ENCODE measurements at places on chromosomes 12 and 14.

DNA sequence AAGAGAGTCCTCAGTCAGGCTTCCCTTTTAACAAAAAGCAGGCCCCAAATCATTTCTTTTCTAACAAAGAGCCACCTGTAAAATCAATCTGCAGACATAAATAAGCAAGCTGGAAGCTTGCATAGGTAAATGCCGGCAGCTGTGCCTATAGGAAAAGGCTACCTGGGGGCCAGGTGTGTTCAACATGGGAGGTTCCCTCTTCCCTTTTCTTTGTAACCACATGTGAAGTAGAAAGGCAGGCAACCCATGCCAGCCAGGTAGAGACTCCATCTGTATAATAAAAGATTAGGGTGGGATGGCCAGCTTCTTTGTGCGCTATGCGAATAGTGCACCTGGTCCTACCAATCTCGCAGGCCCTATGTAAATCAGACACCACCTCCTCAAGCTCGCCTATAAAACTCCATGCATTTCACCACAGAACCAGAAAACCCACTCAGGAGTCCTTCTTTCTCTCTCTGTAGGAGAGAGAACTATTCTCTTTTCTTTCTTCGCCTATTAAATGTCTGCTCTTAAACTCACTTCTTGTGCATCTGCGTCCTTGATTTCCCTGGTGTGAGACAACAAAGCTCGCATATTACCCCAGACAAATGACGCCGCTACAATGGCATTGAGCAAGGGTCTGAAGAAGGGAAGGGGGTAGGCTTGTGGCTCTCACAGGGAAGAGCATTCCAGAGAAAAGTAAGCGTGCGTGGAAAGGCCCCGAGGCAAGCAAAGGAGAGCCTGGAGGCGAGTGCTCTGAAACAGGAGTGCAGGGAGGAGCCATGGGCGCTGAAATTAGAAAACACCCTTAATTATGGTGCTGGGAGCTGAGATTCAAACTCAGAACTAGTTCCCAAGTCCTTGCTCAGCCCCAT is 67.2 kb downstream of the TTC9 start:
- DNase-seq, result no peak

GRCh38 chr12:80412343-80412953 is 31.6 kb upstream of the PTPRQ start:
- peak; percentile 38 for DNase-seq

GRCh38 chr12:70355972-70356371 is 10.1 kb upstream of the KCNMB4 start:
- DNase-seq, result no peak

- no peak for DNase-seq
Observed at GRCh38 chr12:22994316-22994675, 369.3 kb downstream of the ETNK1 start.

DNA sequence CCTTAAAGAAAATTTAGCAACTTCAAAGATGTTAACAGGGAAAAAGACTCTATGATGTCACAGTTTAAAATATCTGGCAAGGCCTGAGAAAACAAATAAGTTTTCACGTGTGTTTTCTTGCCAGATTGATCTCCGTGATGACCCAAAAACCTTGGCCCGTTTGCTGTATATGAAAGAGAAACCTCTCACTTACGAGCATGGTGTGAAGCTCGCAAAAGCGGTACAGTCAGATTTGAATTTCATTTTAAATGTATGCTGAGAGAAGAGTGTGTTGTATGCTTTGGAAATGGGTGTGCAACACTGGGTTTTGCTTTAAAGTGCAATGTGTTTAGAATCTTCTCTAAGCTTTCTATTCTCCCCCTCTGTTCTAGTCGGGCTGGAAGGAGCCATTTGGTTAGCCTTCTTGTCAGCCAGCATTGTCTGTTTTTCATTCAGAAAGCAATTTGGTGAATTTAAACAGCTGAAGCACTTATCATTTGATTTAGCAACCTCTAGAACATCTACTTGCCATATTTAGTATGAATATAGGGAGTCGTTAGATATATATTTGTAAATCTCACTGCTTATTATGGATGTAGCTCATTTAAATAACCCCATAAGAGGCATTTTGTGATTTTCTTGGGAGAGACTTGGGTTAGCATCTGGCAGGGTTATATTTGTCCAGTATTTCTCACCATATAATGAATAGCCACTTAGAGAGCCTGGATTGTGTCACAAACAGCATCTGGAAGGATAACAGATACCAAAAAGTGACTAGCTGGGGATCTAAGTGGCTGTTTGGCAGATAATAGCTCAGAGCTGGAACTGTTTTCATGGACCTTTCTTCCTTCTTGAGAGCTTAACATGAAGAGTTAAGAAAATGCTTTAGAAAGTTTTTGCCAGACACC is 35.5 kb downstream of the GPHB5 start:
- no peak for DNase-seq

GRCh38 chr14:32081901-32082300 is 4.8 kb downstream of the ARHGAP5 start:
- no peak for DNase-seq

GRCh38 chr12:104064031-104064841 is at the start of gene HCFC2:
TSS of gene HCFC2 (plus strand) at chr12:104064531. CDS start at chr12:104064561, 30 bp downstream.
- peak; percentile 65 for DNase-seq

- peak; percentile 49 for DNase-seq
Observed at GRCh38 chr12:106302401-106303201, at the start of gene TCP11L2. TSS of gene TCP11L2 (plus strand) at chr12:106302733. CDS start at chr12:106311076, 8,343 bp downstream.

DNA sequence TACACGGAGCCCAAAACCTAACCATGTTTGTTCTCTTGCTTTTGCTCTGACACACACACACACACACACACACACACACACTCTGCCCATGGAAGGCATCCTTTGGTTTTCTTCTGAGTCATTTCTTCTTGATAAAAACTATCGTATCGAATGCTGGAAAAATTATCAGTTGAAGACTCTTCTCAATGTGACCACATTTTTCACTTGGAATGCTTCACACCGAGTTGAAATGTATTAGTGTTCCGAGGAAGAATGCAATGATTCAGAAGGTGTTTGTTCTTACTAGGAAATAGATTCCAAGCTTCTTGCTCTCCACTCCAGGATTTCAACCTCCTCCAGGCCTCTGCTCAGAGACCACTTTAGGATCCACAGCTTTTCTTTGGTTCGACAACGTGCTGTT is 226.3 kb downstream of the MON2 start:
- DNase-seq, result peak; percentile 76

DNA sequence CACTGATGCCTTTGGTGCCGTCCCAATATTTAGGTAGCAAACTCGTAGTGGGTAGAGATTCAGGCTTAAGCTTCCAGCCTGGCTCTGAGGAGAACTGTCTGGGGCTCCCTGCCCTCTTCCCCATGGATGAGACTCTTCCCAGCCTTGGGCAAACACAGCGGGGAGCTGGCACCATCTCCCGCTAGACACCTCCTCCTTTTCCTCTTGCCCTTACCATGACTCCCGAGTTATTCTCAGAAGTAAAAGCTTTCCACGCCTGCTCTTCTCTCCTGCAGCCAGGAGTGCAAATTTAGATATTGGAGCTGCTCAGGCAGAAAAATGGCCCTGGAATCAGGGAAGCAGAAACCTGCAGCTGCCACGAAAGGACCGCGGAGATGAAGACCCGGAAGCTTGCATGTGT is 45.6 kb upstream of the RBM19 start:
- no peak for DNase-seq

- no peak for DNase-seq
Observed at GRCh38 chr12:51076236-51076930, 7.0 kb downstream of the CSRNP2 start.

DNA sequence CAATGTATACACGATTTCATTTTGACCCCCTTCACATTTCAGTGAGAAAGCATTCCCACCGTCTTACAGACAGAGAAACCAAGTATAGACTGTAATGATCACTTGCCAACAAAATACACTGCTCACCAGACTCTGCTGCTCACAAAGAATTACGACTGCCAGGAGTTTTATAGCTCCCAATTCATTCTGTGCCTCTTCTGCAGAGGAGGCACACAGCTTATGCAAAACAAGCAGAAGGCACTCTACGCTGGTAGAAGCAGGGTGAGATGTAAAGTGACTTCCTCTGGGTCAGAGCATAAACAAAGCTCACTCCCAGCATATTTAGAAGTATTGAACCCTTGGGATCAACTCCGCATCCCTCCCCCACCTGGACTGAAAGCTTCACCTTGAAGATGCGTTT is 14.6 kb downstream of the SPTB start:
- DNase-seq, result no peak

- no peak for DNase-seq
Observed at GRCh38 chr12:58435647-58436046, 484.7 kb downstream of the LRIG3 start.

- DNase-seq, result no peak
Observed at GRCh38 chr12:24360461-24360860, 411.0 kb upstream of the SOX5 start.

DNA sequence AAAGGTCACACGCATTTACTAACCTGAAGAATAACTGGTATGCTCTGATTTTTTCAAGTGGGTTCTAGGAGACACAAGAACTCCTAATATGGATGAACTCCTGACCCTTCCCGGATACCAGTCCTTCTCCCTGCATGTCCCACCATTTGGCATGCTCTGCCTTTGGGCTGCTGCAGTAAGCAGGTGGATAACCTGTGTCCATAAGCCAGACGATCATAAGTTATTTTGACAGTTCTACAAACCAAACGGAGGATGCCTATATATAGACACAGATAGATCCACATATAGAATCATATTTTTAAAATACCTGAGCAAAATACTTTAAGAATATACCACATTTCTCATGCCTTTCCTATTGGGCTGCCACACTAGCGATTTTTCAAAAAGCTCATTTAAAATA is 49.4 kb downstream of the TMTC1 start:
- DNase-seq, result no peak

DNA sequence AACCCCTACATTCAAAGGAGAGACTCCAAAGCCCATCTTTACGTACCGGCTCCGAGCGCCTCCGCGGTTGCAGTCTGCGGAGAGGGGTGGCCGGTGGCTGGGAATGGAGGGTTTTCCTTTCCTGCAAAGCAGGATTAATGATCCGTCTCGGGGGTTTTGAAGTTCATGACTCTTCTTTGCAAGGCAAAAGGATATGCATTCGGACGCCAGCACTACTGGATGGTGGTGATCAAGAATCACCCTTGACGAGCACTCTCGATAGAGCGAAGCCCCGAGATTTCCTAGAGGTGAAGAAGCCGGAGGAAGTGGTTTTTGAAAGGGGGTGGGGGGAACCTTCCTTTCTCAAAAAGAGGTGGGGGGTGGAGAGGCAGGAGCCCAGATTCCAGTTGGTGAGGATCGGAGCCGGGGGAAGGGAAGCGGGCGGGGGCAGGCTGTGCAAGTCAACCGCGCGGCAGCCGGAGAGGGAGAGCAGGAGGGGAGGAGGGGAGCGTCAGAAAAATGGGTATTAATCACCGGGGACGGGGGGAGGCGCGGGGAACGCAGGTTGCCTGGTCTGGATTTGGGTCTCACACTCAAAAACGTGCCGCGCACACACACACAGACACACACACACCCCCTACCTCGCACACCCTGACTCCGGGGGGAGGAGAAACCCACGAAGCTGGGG is at the start of gene GRIN2B:
Gene GRIN2B, minus strand, starts transcription at position 307 of the 667 bp plus-strand sequence. CDS start 115,394 bp downstream, outside the sequence.
- DNase-seq, result no peak

GRCh38 chr12:23099604-23100003 is 474.6 kb downstream of the ETNK1 start:
- no peak for DNase-seq

DNA sequence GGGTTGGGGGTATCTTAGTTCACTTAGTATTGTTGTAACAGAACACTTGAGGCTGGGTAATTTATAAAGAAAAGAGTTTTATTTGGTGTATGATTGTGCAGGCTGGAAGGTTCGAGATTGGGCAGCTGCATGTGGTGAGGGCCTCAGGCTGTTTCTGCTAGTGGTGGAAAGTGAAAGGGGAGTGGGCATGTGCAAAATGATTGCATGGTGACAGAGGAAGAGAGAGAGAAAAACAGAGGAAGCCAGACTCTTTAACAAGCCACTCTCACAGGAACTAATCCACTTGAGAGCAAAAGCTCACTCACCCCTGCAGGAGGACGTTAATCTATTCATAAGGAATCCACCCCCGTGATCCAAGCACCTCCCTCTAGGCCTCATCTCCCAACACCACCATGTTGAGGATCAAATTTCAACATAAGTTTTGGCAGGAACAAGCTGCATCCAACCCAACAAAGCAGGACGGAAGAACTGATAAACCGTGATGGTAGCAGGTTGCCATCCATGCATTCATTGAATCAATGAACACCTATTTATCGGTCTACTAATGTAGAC is 165.0 kb upstream of the GZMB start:
- no peak for DNase-seq

GRCh38 chr14:23366426-23366921 is 1.5 kb upstream of the EFS start:
- DNase-seq, result no peak

DNA sequence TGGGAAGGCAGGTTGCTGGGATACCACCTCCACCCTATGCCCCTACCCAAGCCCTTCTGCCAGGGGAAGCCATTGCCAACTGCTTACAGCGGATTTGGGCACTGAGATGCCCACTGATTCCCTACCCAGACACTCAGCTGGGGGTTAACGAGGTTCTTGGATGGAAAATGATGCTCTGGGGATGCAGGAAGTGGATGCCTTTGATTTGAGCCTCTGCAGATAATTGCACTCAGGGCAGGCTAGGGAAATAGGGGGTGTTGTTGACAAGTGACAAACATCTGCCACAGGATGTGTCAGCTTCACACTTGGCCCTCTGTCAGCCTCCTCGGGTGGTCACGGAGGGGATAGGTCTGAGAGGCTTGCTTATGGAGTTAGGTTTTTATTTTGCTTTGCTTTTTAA is 57.4 kb downstream of the RPH3A start:
- no peak for DNase-seq

DNA sequence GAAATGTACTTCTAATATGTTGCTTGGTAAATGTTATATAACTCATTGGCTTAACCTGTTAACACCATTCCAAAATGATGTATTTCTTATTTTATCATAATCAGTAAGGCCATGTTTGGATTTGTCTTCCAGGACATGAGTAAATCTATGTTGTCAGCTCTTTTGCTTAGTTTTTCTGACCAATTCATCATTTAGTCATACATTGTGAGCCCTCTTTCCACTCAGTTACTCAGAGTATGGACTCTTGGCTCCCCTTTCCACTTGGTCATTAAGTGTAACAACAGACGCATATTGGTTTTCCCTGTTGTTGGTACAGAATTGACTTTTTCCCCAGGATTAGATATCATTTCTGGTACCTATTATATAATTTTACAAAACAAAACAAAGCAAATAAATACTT is 9.0 kb upstream of the CLEC4D start:
- no peak for DNase-seq

DNA sequence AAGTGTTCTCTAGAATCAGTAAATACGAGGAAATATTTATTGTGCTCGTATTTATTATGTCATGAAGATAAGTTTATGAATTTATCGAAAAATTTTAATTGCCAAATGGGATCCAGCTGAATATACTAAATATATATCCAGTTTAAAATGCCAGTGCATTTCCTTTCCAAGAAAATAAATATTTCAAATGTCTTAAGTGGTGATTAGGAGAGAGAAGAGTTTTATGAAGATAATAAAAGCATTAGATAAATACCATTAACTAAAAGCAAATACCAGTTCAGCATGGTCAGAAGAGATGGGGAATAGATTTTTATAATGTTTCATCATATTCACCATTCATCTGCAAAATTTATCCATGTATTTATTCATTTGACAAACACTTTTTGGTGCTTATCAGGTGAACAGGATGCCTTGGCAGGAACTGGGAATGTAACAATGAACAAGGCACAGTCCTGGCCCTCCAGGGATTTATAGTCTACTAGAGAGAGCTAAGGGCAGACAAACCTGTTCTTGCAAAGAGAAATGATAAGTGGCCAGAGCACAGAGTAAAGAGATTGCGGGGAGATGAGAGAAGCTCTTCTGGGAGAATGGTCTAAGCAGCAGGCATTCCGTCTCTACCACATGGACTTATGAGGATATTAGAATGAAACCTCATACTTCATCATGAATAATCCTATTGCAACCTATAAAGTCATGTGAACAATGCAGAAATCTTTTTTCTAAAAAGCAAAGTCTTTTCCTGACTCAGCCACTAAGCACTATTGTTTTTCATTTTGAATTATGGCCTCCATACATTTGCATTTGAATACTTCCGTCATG is 143.7 kb upstream of the ABCD2 start:
- DNase-seq, result no peak

Data from HS-5 (cell line).